ENCODE measurements at places on chromosomes 13 and 19. TPM values are rescaled to one million over a fixed set of nuclear protein-coding genes. Genes with fewer than 3 reads are reported as not detected.

TLE6 gene
- polyA plus RNA-seq = 10.7 TPM

UBE2L5 gene
- not detected for polyA plus RNA-seq

ZNF571 gene
- polyA plus RNA-seq = 11.4 TPM

AMER2 gene
- polyA plus RNA-seq = not detected

FFAR2 gene
- not detected for polyA plus RNA-seq

HCN2 gene
- polyA plus RNA-seq = not detected

S1PR4 gene
- 524 TPM for polyA plus RNA-seq

BRSK1 gene
- polyA plus RNA-seq = not detected

HIPK4 gene
- not detected for polyA plus RNA-seq

MCEMP1 gene
- not detected for polyA plus RNA-seq

PRMT1 gene
- 175 TPM for polyA plus RNA-seq

ZNF100 gene
- polyA plus RNA-seq = 30.3 TPM

ODAD3 gene
- 0.87 TPM for polyA plus RNA-seq

ZSCAN4 gene
- not detected for polyA plus RNA-seq

SPC24 gene
- polyA plus RNA-seq = not detected

SYT3 gene
- not detected for polyA plus RNA-seq

RFPL4A gene
- polyA plus RNA-seq = not detected

DBP gene
- 73.8 TPM for polyA plus RNA-seq

ADAMTSL5 gene
- not detected for polyA plus RNA-seq

KLC3 gene
- not detected for polyA plus RNA-seq

CEACAM3 gene
- polyA plus RNA-seq = not detected

ANKLE1 gene
- polyA plus RNA-seq = 1.9 TPM

TINCR gene
- polyA plus RNA-seq = 0.08 TPM

CEACAM4 gene
- not detected for polyA plus RNA-seq

PRDX2 gene
- polyA plus RNA-seq = 107 TPM

ACTMAP gene
- polyA plus RNA-seq = 1.9 TPM

RGCC gene
- 2.5 TPM for polyA plus RNA-seq

PIN1 gene
- 61.3 TPM for polyA plus RNA-seq

COL4A1 gene
- polyA plus RNA-seq = not detected

ADAMTS10 gene
- not detected for polyA plus RNA-seq

IZUMO4 gene
- 0.48 TPM for polyA plus RNA-seq

APC2 gene
- not detected for polyA plus RNA-seq

PRRG2 gene
- 0.69 TPM for polyA plus RNA-seq

ZNF547 gene
- polyA plus RNA-seq = 2.5 TPM

CERS1 gene
- polyA plus RNA-seq = 0.15 TPM

HSH2D gene
- 38.4 TPM for polyA plus RNA-seq

NCR1 gene
- not detected for polyA plus RNA-seq

PABPC3 gene
- not detected for polyA plus RNA-seq

AP2S1 gene
- polyA plus RNA-seq = 54.8 TPM

PGLYRP1 gene
- not detected for polyA plus RNA-seq

COPE gene
- polyA plus RNA-seq = 322 TPM

MEIOSIN gene
- not detected for polyA plus RNA-seq

KLK14 gene
- polyA plus RNA-seq = 0.49 TPM

LAIR1 gene
- polyA plus RNA-seq = 149 TPM

SBSN gene
- polyA plus RNA-seq = not detected

RAB11B gene
- 52.1 TPM for polyA plus RNA-seq

ZNF491 gene
- polyA plus RNA-seq = not detected

All from naive B cell (primary cell).